ENCODE measurements at places on chromosomes 12 and 14.

GRCh38 chr14:101055106-101055662, 151.7 kb upstream of the RTL1 start:
- DNase-seq, result no peak

- DNase-seq, result no peak
Observed at GRCh38 chr14:93318927-93319326, 13.9 kb downstream of the BTBD7 start.

DNA sequence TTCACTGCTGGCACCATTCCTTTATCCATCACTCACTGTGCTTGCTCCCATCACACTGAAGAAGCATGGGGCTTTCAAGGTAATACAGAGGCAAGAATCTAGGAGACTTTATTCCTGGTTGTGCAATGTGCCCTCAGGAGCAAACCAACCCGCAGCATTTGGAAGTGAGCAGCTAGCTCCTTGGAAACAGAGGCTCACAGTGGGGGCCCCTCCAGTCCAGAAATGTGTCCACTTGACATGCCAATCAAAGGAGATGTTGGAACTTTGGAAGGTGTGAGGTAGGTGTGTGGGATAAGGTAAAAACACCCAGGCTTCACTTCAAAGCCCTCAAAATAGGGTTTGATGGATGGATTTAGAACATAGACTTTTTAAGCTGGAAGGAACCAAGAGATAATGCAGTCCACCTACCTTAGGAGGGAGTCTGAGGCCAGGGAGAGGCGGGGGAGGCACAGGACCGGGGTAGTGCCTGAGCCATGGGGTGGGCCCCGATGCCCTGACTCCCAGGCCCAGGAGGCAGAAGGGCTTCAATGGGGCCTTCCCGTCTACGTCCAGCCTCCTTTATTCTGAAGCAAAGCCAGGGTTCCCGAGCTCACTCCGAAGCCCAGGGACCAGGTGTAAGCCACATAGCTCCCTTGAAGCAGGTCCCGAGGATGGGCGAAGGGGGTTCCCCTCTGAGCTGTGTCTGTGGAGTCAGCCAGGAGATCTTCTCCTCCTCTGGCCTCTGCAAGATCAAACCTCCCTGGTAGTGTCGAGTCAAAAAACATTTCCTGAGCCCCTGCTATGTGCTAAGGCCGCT, 17.6 kb upstream of the BCL11B start:
- no peak for DNase-seq

- DNase-seq, result no peak
Observed at GRCh38 chr12:128853600-128854197, 421 bp downstream of the GLT1D1 start.

GRCh38 chr14:50529288-50530179, 2.8 kb downstream of the MAP4K5 start:
- no peak for DNase-seq

GRCh38 chr12:90029317-90029716, 320.7 kb upstream of the ATP2B1 start:
- no peak for DNase-seq

- no peak for DNase-seq
Observed at GRCh38 chr14:87999277-87999676, 5.7 kb upstream of the GPR65 start.

DNA sequence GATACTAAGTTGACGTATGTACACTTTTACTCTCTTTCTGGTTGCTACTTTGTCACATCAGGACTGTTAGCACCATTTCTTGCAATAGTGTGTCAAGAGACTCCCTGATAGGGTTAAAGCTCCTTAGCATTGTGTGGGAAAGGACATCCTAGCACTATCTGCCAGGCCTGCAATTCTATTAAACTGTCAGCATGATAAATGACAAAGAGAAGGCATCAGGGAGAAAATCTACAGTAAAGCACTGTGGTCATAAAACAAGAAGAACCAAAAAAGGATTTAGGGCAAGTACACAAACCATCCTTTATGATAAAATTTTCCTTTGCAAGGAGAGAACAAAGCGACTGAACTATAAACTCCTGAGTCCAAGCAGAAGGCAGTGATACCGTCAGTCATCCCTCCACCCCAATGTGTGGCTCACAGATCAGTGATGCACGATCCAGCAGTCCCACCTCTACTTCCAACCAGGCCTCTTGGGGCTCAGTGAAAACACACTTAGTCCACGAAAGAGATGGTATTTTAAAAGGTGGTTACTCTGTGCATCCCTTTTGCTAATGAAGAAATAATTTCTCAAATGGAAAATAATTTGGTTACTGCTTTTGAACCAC, 31.4 kb upstream of the SLC35F4 start:
- no peak for DNase-seq

DNA sequence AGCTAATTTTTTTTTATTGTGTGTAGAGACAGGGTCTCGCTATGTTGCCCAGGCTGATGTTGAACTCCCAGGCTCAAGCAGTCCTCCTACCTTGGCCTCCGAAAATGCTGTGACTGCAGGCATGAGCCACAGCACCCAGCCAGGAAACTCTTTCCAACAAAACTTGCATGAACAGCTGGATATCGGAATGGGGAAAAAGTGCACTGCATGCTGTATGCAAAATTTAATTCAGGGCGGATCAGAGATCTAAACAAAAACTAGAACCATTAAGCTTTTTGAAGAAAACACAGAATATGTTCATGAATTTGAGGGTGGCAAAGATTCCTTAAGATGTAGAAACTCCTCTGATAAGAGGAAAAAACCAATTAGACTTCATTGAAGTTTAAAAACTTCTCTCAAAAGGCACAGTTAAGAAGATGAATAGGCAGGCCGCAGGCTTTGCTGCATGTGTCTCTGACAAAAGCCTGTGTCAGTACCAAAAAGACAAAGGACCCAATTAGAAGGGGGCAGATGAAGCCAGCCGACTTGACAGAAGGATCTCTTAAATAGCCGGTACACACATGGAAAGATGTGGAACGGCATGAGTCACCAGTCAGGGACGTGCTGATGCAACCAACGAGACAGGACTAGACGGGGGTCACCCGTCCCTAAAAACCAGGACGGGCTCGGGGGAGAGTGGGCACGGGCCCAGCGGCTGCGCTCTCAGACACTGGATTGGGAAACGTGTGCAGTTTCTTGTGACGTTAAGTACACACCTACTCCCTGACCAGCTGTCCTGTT, 34.8 kb upstream of the MMP17 start:
- no peak for DNase-seq

DNA sequence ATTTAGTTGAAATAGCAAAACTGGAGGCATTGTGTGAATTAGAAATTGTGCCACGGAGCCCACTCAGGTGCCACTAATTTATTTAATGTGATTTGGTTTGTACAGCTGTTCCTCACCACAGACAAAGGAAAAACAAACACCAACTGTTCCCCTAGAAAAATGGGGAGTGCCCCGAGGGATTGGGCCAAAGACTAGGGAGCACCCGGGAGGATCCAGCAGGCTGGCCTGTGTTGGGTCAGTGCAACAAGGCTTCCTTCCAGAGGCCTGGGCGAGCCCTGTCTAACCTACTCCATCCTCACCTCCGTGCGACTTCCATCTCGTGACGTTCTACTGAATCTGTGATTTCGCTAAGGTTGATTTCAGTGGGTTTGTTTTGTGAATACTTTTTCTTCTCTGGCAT, 206.2 kb downstream of the CHST11 start:
- DNase-seq, result no peak

DNA sequence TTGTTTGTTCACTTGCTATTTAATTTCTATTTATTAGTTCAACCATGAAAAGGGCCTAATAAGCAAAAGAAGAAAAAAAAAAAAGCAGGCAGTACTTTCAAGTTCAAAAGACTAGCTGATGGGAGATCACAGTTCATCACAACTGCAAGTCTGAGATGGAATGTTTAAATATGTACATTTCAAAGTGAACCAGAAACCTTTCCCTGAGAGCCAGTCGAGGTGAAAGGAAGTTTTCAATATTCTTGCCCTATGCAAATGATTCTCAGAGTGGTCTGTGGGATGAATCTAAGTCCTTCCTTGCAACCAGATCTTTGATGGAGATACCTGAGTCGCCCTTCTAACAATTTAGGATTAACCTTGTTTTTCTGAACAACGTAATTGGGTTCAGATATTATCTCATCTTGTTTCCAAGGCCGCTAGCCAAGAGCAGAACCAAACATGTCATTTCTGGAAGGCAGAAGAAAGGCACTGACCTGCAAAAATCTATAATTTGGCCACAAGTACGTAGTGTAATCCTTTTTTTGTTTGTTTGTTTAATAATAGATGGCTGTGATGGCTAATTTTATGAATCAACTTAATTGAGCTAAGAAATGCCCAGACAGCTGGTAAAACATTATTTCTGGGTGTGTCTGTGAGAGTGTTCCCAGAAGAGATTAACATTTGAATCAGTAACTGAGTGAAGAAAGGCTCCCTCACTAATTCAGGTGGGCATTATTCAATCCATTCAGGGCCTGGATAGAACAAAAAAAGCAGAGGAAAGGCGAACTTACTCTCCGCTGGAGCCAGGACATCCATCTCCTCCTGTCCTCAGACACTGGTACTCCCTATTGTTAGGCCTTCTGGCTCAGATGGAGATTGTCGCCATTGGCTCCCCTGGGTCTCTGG, 171.1 kb upstream of the TMPO start:
- DNase-seq, result no peak

DNA sequence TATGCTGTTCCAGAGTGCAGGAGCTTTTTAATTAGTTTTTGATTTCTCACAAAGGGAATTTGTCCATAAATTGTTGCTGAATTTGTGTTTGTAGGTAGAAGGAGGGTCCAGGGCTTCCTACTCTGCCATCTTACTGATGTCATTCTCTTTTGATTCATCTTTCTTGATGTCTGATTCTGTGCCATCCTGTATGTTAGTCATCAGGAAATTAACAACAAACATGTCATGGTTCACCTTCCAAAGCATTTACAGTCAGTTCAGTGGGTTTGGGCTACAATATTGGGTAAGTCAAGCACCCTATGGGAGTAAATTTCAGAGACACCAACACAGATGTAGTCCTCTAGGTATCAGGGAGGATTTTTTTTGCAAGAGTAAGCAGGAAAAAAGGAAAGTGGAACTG, 135.2 kb upstream of the SLC38A2 start:
- no peak for DNase-seq

- DNase-seq, result no peak
Observed at GRCh38 chr14:21145437-21145836, 10.4 kb downstream of the OR5AU1 start.

DNA sequence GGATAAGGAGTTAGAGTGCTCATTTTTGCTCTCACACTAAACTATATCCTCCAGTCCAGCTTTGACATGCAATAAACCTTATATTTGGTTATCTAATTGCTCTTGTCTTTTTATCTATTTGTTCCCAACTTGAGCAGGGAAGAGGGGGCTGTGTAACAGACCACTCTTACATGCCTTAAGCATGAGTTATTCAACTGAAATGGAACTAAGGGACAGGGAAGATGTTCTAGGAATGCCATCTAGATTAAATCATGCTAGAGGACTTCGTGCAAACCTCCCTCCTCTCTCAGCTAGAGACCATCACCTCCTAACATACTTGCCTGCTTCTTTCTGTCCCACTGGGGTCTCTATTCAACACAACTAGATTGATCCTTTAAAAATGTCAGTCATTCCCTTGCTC, 20.6 kb downstream of the SPX start:
- DNase-seq, result no peak

DNA sequence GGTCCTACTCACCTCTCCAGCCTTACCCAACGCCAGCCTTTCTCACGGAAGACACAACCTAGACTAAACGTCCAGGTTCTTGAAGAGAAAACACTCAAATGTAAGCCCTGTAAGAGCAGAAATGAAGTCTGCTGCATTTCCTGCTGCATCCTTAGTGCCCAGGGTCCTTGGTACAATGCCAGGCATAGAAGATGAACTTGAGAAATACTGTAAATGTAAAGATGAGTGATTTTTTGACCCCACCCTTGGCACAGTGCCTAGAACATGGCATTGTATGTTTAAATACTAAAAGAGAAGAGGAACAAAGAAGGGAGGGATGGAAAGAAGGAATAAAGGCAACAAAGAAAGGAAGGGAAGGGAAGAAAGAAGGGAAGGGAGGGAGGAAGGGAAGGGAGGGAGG, 514.6 kb downstream of the MED13L start:
- no peak for DNase-seq

- no peak for DNase-seq
Observed at GRCh38 chr14:95490727-95491451, 25.6 kb downstream of the SYNE3 start.

DNA sequence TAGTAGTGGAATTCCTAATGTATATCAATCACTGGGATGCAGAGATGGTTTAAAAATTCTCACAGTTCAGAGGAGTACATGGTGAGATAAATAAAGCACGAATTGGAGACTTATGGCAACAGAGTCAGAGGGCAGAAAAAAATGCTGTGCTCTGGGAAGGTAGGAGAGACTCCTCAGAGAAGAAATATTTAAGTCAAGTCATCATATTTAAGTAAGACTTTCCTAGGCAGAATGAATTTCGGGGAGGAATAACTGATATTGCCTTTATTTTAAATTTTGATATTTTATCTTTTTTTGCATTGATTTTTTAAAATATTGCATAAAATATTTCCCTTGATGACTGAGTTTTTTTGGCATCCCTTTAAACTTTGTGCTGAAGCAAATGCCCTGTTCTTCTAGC, 67.4 kb downstream of the OTOGL start:
- DNase-seq, result no peak

GRCh38 chr12:49232940-49233841, 31.7 kb upstream of the TUBA1C start:
- no peak for DNase-seq

DNA sequence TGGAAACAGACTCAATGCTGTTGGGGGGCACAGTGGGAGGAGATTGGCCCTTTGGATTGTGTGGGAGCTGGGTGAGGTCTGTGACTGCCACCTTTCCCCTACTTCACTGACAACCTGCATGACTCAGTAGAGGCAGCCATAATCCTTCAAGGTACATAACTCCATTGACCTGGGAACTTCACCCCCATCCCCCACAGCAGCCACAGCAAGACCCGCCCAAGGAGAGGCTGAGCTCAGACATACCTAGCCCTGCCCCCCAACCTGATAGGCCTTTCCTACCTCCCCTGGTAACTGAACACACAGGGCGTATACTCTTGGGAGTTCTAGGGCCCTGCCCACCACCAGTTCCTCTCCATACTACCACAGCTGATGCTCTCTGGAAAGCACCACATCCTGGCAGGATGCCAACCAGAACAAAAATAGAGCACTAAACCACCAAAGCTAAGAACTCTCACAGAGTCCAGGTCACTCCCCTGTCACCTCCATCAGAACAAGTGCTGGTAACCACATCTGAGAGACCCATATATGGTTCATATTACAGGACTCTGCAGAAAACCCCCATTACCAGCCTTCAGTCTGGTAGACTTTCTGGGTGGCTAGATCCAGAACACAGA, 703.9 kb downstream of the FSCB start:
- no peak for DNase-seq

- DNase-seq, result no peak
Observed at GRCh38 chr12:49364989-49365388, 2.3 kb upstream of the SPATS2 start.

DNA sequence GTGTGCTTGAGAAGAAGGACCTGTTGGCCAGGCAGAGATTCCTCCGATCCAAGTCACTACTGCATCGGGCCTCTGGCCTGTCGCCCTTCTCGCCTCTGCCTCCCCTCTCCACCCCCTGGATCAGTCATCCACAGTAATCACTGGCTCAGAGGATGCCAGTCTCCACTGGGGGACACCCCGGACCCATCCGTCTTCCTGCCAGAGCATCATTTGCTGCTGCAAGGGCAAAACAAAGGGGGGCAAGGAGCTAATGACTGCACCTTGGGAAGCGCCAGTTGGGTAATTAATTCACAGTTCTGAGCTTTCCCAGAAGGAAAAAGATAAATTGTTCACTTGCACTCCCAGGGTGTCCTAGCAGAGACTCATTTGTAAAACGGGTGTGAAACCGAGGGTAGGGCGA, 215.4 kb downstream of the GLT1D1 start:
- DNase-seq, result no peak
